ENCODE measurements at places on chromosomes 6 and 20.

DNA sequence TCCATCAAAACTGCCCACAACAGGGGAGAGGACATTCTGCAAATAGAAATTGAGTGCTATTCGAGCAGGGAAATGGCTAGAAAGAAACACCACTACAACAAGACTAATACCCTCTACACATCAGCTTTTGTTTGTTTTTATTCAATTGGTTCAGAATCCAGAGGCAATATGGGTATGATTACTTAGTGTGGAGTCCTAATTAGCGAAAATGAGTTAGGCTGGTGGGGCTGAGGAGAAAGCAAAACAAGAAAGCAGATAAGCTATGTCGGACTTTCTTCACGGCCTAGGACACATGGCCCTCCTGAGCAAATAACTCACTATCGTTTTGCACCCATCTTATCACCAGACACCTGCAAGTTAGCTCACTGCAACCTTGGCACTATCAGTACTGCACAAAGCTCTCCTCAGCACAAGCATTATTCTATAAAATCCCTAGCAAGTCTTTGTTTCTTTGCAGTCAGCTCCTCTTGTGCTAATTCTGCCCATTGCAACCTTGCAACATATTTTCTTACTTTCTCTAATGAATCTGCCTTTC, 31.3 kb upstream of the SH3BGRL2 start:
- no peak for DNase-seq

GRCh38 chr6:2960935-2961334, 10.4 kb downstream of the SERPINB6 start:
- DNase-seq = no peak

DNA sequence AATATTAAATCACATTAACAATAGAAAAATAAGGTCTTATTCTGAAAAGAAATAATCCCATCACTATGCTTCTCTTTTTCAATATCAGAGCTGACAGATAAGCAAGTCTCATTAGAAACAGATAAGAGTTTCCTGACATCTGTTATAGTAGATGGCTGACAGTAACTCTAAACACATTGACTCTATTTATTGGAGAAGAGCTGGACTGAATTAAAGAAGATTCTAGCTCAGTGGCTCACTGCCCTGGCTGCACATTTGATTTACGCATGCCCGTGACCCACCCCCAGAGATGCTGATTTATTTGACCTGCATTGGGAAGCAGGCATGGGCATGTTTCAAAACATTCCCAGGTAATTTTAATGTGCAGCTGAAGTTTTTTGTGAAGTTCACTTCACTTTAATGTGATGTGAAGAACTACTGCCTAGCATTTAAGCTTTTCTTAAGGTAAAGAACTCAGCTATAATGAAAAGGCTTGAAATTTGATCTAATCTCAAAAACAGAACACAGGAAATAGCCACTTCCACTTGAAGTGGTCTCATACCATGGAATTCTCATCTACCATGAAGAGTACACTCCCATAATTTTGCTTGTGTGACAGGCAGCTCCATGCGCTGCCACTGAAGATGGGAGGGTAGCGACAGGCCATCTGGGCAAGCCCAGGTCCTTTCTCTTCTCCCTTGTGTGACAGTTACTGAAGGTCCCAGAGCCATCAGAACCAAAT, 162.3 kb downstream of the TPBG start:
- no peak for DNase-seq

GRCh38 chr6:121641158-121641557, 205.7 kb downstream of the GJA1 start:
- no peak for DNase-seq

DNA sequence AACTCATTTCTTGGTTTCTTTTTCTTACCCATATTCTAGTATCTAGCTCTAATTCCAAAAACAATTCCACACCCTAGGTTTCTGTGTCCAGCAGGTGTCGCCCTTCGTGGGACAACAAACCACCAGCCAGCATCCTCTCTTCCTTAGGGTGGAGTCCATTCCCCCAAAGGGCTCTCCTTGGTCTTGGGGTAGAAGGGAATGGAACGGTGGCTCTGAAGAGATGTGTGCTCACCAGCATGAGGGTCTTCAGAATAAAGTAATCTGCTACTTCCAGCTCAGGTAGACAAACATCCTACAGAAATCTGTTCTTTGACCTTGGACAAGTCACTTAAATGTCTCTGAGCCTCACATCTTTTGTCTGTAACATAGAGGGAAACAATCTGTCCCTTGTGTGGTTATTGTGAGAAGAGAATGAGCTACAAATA, 7.2 kb downstream of the HLA-DMB start:
- peak; percentile 73 for DNase-seq

All from EL (cell line).